ENCODE measurements at places on chromosomes 12 and 14.

GRCh38 chr14:77561881-77562280 lies 54.6 kb downstream of the SPTLC2 start:
- no peak for DNase-seq

DNA sequence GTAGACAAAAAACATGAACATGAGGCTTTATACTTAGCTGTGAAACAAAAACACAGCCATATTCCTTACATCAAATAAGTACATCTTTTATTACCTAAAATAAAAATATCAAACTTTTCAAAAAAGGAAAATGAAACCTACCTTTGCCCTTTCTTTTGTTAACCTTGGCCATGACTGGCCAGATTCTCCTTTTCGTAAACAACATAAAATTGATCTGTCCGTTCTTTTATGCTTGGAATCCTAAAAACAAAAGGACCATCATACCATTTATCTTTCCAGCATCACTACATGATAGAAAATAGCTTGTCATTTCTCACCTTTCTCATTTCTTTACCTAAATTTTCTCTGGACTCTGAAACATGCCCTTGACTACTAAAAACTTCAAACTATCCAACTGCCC lies 16.5 kb downstream of the PTGES3 start:
- DNase-seq, result no peak

GRCh38 chr14:90624227-90624626 lies 192.0 kb downstream of the TTC7B start:
- no peak for DNase-seq

DNA sequence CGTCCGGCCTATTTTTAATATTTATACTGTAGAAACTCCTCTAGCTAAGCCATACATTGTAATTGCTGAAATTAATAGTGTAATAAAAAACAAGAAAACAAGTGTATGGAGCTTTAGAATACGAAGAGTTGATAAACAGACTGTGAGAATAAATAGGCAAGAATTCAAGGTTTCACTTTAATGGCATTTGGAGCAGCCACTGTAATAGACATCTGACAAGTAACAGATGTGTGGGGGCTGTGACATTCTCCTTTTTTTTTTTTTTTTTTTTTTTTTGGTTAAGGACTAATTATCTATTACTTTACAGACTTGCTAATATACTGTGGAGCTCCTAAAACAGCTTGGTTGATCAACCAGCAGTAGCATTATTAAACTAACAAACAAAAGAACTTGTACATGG lies 42.1 kb upstream of the CFAP54 start:
- no peak for DNase-seq

DNA sequence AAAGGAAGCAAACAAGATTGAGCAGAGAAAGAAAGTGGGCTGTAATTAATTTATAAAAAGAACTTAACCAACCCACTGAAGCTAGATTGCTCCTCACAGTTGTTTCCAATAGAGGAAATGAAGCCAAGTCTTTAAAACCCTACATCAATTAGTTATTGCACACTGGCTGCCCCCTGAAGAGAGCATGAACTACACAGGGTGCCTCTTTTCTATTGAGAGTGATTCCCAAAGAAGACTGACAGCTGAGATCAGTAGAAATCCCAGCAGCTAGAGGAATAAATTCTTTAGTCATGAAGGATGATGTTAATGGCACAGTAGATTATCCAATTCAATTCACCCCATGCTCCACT lies 8.6 kb upstream of the USP15 start:
- DNase-seq, result no peak

GRCh38 chr14:104977681-104978653 lies at the start of gene AHNAK2:
TSS of gene AHNAK2 (minus strand) at chr14:104978374. CDS start at chr14:104978237, 137 bp downstream.
- DNase-seq, result peak; percentile 76

DNA sequence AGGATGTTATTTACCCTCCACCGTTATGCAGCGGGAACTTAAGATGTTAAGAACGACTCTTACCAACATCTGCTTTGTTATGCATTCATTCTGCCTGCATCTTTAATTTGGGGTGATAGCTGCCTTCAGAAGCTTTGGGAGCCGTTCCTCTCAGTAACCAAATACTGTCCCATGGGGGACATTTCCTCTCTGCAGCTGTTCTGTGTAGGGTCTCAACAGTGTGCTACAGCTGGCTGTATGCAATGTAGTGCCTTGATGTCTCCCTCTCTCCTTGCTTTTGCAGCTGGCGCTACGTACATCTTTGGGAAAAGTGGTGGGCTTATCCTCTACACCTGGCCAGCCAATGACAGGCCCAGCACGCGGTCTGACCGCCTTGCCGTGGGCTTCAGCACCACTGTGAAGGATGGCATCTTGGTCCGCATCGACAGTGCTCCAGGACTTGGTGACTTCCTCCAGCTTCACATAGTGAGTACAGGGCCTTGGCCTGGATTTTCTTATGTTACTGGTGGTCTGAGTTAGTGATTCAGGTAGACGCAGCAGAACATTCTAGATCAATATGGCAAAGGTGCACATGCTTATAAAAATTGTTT lies 744.3 kb downstream of the DIO2 start:
- no peak for DNase-seq

GRCh38 chr14:76963372-76963771 lies 65.1 kb downstream of the IRF2BPL start:
- no peak for DNase-seq

DNA sequence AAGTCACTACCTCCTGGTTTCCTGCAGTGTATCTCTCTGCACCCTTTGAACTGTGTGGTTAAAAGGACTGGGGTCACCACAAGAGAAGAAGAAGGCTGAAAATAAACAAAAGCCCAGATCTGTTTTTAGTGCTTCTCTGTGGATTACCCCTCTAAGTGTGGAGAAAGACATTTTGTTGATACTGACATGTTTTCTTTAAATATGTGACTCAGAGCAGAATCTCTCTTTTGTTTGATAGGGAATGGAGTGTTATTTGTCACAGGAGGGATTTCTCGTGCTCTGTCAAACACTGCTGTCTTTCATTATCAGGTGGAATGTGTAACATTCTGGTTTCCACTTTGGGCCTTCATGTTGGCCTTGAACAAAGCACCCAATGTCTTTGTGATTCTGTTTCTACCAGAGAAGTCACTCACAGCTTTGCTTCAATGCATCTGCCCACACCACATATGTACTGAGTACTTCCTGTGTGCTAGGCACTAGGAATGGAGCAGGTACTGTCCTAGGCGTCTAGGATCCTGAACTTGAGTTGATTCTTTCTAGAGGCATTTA lies 82.1 kb downstream of the PLXNC1 start:
- no peak for DNase-seq

DNA sequence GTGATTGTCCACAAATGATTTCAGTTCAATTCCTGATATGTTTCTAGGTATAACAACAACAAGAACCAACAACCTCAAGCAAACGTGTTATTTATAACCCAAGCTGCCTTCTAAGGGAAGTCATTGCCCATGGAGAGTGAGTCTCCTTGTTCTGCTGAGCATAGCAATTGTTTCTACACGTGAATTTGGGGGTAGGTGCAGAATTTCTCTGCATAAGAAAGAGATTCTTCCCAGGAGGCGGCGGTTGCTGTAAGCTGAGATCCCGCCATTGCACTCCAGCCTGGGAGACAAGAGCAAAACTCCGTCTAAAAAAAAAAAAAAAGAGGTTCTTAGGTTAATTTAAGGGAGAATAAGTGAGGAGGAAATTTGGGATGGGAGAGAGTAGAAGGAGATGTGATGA lies 226.5 kb upstream of the PELI2 start:
- DNase-seq, result no peak

DNA sequence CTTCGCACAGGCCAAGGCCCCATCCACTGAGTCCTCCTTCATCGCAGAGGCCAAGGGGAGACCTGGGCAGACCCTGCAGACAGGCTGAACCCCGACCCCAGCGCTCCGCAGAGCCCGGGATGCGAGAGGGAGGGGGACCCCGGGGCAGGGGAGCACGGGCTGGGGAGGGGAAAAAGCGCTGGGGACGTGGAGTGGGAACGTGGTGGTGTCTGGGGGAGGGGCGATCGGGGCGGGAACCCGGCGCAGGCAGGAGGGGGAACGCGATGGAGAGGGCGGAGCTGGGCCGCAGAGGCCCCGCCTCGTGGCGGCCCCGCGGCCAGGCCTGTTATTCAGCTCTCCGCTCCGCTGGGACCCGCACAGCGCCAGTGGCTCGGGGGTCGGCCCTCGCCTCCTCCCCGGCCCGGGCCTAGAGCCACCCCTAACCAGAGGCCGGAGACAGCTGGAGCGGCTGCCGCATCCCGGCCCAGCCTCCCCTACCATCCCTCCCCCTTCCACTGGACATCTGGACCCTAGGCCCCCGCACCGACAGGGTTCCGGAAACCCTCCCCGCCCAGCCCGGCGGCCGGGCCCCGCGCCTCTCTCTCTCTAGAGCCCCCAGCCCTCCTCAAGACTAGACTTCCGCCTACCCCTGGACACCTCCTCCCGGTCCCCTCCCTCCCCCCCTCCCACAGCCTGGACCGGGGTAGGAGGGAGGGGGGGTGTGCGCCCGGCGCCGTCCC lies at the start of gene ARHGEF25:
ARHGEF25 (plus strand) TSS at position 328 of the 719 bp plus-strand sequence. CDS start 460 bp downstream, outside the sequence.
- DNase-seq, result peak; percentile 90
